ENCODE measurements at places on chromosomes 13 and 19. TPM values are rescaled to one million over a fixed set of nuclear protein-coding genes. Genes with fewer than 3 reads are reported as not detected.

COMP gene
- 1.9 TPM for total RNA-seq

- no peak for DNase-seq
- no peaks in the 10 kb centered on the region for H3K36me3 ChIP-seq
- no peak overlapping the region for H3K27ac ChIP-seq
- no peak overlapping the region for H3K4me3 ChIP-seq
- H3K27me3 ChIP-seq = no peaks in the 10 kb centered on the region
Observed at GRCh38 chr19:27762933-27763332, 1450.0 kb downstream of the UQCRFS1 start.

MRPS12 gene
- total RNA-seq = 39.8 TPM

DNA sequence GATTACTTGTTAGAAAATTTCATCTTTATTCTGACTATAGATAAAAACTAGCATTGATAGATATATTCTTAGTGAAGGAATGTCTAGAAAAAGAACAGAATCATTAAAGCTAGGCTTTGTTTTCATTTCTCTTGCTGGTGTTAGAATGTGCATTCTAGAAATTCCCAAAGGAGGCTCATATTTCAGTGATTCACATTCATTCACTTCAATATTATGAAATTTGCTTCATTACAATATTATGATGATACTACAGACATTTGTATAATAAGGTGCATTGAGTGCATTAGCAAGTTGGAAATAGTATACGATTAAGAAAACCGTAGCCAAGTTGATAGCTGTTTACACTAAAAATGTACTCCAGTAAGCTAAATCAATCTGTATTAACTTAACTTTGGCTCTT lies 70.7 kb upstream of the MYCBP2 start:
- H3K27me3 ChIP-seq = no peaks in the 10 kb centered on the region
- no peaks in the 10 kb centered on the region for H3K4me1 ChIP-seq
- no peak for DNase-seq
- H3K36me3 ChIP-seq = no peaks in the 10 kb centered on the region

SIRT6 gene
- total RNA-seq = 20.8 TPM

TJP3 gene
- 36.2 TPM for total RNA-seq

GRCh38 chr19:13297023-13297422 lies 146.8 kb downstream of the IER2 start:
- H3K36me3 ChIP-seq = no peaks in the 10 kb centered on the region
- H3K4me3 ChIP-seq = no peak overlapping the region
- H3K4me1 ChIP-seq = peaks cover 7% of the 10 kb centered on the region
- H3K27me3 ChIP-seq = peaks cover 56% of the 10 kb centered on the region

GRCh38 chr19:6997679-6998445 lies 23.4 kb downstream of the MBD3L2B start:
- no peak overlapping the region for H3K27ac ChIP-seq
- no peak for DNase-seq
- no peaks in the 10 kb centered on the region for H3K4me1 ChIP-seq

PGLYRP1 gene
- total RNA-seq = 0.38 TPM

IGLON5 gene
- total RNA-seq = not detected

KANK2 gene
- 179 TPM for total RNA-seq

GRCh38 chr13:108549934-108550333 lies 79.5 kb upstream of the MYO16 start:
- DNase-seq = no peak
- H3K4me1 ChIP-seq = no peaks in the 10 kb centered on the region
- H3K27me3 ChIP-seq = no peaks in the 10 kb centered on the region
- H3K27ac ChIP-seq = no peak overlapping the region

- DNase-seq = no peak
- no peaks in the 10 kb centered on the region for H3K4me1 ChIP-seq
- no peak overlapping the region for H3K4me3 ChIP-seq
- H3K36me3 ChIP-seq = no peaks in the 10 kb centered on the region
- no peak overlapping the region for H3K27ac ChIP-seq
Observed at GRCh38 chr19:42370068-42370520, 20.0 kb downstream of the CNFN start.

CRX gene
- total RNA-seq = not detected

DNA sequence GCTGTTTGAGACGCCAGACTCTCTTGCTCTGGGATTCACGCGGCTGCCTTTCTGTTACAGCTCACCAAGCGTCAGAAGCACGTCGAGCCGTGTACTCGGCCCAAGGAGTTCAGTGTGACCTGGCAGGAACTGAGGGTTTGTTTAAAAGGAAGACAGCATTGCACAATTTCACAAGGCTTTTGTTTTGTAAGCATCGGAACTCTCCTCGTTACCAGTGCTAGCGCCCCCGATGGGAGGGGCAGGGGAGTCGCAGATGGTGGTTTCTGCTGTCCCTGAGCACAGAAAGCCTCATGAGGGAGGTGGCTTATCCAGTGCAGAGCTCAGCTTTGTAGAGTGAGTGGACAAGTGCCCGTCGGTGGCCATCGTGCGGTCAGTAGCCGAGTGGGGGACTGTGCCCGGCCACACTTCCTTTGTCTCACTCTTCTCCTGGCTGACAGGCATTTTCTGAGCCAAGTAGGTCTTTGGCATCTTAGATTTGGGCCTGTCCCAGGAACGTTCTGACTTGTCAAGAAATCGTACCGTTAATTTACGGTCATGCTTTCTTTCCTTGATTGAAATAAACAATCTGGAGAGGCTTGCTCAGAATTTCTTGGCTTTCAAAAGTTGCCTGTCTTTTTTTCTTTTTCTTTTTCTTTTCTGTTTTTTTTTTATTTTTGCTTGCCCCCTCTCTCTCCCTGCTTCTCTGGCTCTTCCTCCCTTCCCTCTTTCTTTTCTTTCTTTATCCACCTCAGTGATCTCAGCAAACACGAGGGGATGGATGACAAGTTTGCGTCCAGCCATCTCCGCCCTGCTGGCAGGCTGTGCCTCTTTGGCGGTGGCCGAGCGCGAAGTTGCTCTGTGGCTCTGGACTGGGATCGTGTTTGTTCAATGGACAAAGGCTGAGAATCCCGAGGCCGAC lies 7.7 kb downstream of the KDM4B start:
- H3K4me1 ChIP-seq = peaks cover 43% of the 10 kb centered on the region
- peak overlapping the region; percentile 90 for H3K27ac ChIP-seq
- peak overlapping the region; percentile 16 for H3K4me3 ChIP-seq
- DNase-seq = peak; percentile 85
- peaks cover 3% of the 10 kb centered on the region for H3K36me3 ChIP-seq

LILRB2 gene
- 54.9 TPM for total RNA-seq

DNA sequence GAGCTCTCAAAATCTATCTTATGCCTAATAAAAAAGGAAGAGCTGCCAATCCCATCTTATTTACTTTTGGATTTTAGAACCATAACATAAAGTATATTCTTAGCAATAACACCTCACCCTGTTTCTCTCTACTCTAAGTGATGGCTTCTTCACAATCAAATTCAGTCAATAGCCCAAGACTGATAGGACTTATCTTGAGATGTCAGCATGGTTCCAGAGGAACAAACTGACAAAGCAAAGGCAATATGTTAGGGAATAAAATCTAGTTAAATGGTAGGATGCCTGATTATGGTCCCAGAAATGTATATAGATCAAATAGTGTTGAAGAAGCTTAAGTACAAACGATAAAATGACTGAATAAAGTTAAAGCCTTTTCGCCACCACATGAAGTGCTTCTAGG lies 36.3 kb downstream of the DACH1 start:
- H3K27me3 ChIP-seq = no peaks in the 10 kb centered on the region
- DNase-seq = no peak

- H3K36me3 ChIP-seq = no peaks in the 10 kb centered on the region
- no peak overlapping the region for H3K27ac ChIP-seq
Observed at GRCh38 chr13:46492946-46493345, 60.0 kb upstream of the LRCH1 start.

DNA sequence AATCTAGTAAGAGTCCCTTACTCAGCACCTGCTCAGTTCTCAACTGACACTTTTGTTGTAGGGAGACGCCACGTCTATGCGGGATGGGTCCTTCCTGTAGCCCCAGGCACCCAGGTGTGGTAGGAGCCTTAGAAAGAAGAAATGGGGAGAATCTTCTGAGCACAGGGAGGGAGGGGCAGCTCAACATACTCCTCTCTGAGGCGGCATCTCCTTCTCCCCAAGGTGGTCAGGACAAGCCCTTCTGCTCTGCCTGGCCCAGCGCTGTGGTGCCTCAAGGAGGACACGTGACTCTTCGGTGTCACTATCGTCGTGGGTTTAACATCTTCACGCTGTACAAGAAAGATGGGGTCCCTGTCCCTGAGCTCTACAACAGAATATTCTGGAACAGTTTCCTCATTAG lies 1.2 kb downstream of the KIR2DL4 start:
- H3K4me3 ChIP-seq = no peak overlapping the region
- peaks cover 50% of the 10 kb centered on the region for H3K27me3 ChIP-seq
- H3K36me3 ChIP-seq = no peaks in the 10 kb centered on the region
- no peak for DNase-seq
- H3K27ac ChIP-seq = no peak overlapping the region

- DNase-seq = no peak
- H3K36me3 ChIP-seq = peaks cover 75% of the 10 kb centered on the region
- H3K4me3 ChIP-seq = no peak overlapping the region
- H3K27ac ChIP-seq = no peak overlapping the region
Observed at GRCh38 chr19:10548746-10549276, 5.1 kb downstream of the ATG4D start.

GRCh38 chr13:50244355-50244712 lies 229.1 kb downstream of the KCNRG start:
- no peaks in the 10 kb centered on the region for H3K36me3 ChIP-seq
- H3K27me3 ChIP-seq = no peaks in the 10 kb centered on the region
- H3K4me1 ChIP-seq = peaks cover 8% of the 10 kb centered on the region
- DNase-seq = no peak

DNA sequence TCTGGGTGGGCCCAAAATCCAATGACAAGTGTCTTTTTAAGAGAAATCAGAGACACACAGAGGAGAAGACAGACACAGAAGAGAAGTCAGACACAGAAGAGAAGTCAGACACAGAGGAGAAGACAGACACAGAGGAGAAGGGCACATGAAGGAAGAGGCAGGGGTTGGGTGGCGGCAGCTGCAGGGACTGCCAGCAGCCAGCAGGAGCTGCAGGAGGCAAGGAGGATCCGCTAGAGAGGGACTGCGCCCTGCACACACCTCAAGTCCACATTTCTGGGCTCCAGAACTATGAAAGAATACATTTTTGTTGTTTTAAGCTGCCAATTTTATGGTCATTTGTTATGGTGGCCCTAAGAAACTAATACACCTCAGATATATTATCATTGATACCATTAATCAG lies 140.6 kb downstream of the ZIC5 start:
- DNase-seq = no peak
- no peaks in the 10 kb centered on the region for H3K27me3 ChIP-seq
- no peaks in the 10 kb centered on the region for H3K4me1 ChIP-seq
- H3K4me3 ChIP-seq = no peak overlapping the region
- no peak overlapping the region for H3K27ac ChIP-seq

DNA sequence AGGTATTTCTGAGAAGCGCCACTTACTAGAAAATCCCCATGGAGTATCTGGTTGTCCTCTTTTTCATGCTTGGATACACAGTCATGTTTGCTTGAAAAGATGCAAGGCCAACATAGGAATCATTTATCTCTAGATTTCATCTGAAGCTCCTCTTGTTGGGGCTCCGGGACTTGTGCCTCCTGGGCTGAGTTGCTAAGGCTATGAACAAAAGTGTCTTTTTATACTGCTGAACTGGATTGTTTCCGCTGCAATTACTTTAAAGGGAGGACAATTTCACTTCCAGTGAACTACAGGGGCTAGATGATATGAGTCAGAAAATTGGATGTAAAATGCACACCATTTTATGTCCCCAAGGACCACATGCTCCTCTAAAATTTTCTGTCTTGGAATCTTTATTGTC lies 114.1 kb downstream of the TNFSF13B start:
- no peaks in the 10 kb centered on the region for H3K36me3 ChIP-seq
- DNase-seq = no peak
- H3K27me3 ChIP-seq = no peaks in the 10 kb centered on the region
- no peak overlapping the region for H3K4me3 ChIP-seq
- H3K4me1 ChIP-seq = no peaks in the 10 kb centered on the region

DNA sequence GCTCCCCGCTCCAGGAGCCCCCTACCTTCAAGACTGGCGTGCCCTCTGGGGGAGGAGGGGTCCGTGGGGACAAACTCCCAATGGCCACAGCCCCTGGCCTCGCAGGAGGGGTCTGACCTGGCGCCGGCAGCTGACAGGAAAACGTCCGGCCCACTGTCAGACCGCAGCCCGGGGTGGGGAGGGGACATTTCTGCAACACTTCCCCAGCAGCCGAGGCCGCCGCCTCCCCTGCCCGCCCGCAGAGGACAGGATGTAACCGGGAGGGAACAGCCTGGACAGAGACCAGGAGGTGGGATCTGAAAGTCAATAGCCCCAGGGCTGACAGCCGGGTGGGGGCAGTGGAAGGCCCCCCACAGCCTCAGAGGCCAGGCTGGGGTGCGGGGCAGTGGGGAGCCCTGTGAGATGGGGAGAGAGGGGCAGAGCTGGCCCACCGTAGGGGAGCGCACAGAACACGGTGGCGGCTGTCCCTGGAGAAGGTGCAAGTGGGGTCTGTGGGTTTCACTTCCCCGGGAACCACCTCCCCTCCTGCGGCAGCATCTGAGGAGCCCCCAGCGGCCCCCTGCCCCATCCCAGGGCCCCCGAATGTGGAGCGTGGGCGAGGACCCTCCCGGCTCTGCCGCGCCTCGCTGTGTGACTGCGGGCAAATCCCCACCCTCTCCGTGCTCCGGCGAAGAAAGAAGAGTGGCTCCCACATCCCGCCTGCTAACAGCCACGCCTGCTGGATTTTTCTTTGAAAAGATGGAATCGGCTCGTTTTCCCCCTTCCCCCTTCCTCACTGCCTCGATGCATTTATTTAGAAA lies at the start of gene PEAK3:
Gene PEAK3, minus strand, starts transcription at position 114 of the 800 bp plus-strand sequence. CDS start 1,244 bp downstream, outside the sequence.
- peak within 1 kb of the TSS; percentile 84 for H3K27ac ChIP-seq
- H3K4me3 ChIP-seq = peak within 1 kb of the TSS; percentile 17
- peaks cover 58% of the 10 kb centered on the region for H3K4me1 ChIP-seq
- H3K36me3 ChIP-seq = peaks cover 12% of the 10 kb centered on the region

GRCh38 chr13:21420706-21421105 lies 38.4 kb downstream of the ZDHHC20 start:
- H3K4me1 ChIP-seq = no peaks in the 10 kb centered on the region
- no peak overlapping the region for H3K4me3 ChIP-seq
- no peak for DNase-seq
- H3K36me3 ChIP-seq = peaks cover 8% of the 10 kb centered on the region
- H3K27me3 ChIP-seq = no peaks in the 10 kb centered on the region

GRCh38 chr13:53783471-53783870 lies 754.9 kb downstream of the OLFM4 start:
- no peaks in the 10 kb centered on the region for H3K4me1 ChIP-seq
- no peaks in the 10 kb centered on the region for H3K27me3 ChIP-seq
- H3K4me3 ChIP-seq = no peak overlapping the region
- H3K27ac ChIP-seq = no peak overlapping the region
- no peak for DNase-seq

PCSK4 gene
- total RNA-seq = 3.2 TPM

TMEM255B gene
- total RNA-seq = 19.2 TPM

ZNF568 gene
- 7.1 TPM for total RNA-seq

GRCh38 chr19:35168196-35168595 lies 13.7 kb downstream of the FXYD5 start:
- DNase-seq = no peak
- no peak overlapping the region for H3K4me3 ChIP-seq
- H3K4me1 ChIP-seq = peaks cover 24% of the 10 kb centered on the region
- H3K27ac ChIP-seq = no peak overlapping the region
- peaks cover 75% of the 10 kb centered on the region for H3K36me3 ChIP-seq

ELOF1 gene
- total RNA-seq = 50.4 TPM

EPS8L1 gene
- total RNA-seq = 21.2 TPM

MAST1 gene
- total RNA-seq = 0.29 TPM
